ENCODE measurements at places on chromosomes 2 and 18. TPM values are rescaled to one million over a fixed set of nuclear protein-coding genes. Genes with fewer than 3 reads are reported as not detected.
A peak's percentile ranks its signal among the peaks of the same experiment; 100 is the strongest.

The KIAA2012 gene
- total RNA-seq, result not detected

The NEU2 gene
- not detected for total RNA-seq

The PRKAG3 gene
- total RNA-seq, result not detected

The CGREF1 gene
- total RNA-seq, result 2.9 TPM

The IL1F10 gene
- not detected for total RNA-seq

The MEP1B gene
- not detected for total RNA-seq

The INO80B gene
- 32.8 TPM for total RNA-seq

The SERPINB10 gene
- not detected for total RNA-seq

The TMX3 gene
- 42.4 TPM for total RNA-seq

DNA sequence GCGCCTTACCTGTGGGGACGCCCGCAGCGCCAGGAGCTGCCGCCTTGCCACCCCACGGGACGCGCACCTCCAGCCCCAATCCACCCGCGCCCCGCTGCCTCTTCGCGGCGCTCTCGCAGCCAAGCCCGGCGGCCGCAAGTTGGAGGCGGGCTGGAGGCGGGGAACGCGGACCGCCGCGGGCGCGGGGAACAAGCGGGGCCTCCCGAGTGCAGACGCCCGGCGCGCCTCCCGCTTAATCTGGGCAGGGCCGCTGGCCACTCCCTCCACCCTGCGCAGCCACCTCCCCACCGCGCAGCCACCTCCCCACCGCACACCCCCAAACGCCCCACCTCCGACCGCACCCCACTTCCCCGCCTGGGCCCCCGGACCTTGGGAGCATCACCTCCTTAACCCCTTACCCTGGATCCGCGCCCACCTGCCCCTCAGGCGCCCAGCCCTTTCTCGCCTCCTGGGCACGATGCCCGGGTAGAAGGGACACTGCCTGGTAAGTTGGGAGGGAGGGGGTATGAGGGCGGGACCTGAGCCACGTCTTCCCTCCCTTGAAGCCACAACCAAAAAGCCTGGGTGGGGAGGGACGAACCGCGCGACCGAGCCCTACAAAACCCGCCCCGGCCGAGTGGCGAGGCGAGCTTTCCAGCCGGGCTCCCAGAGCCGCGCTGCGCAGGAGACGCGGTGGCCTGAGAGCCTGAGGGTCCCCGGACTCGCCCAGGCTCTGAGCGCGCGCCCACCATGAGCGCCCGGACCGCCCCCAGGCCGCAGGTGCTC, at the start of the genes COL4A3 and COL4A4:
COL4A3 (plus strand) TSS at position 627 of the 765 bp plus-strand sequence; CDS start at position 730, 103 bp downstream.
COL4A4 (minus strand) TSS at position 208 of the 765 bp plus-strand sequence. CDS start 16,722 bp downstream, outside the sequence.
- DNase-seq, result peak; percentile 17

DNA sequence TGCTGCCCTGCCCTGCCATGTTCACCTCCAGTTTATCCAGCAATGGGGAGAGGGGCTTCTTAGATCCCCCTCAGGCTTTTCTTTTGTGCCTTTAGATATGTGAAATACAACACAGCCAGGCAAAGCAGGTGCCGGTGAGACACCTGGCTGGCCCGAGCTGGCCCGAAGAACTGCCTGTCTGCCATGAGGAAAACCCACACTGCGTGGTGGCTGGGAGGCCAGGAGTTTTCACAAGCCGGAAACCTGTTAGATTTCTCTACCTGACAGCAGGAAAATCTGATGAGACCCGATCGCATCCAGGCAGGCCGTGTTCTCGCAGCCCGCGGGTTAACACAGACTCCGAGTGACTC, 5.7 kb upstream of the GAL3ST2 start:
- DNase-seq, result no peak

GRCh38 chr2:230666446-230666845, 46.2 kb upstream of the CAB39 start:
- no peak for DNase-seq

GRCh38 chr2:229832510-229832898, 89.3 kb downstream of the TRIP12 start:
- DNase-seq, result no peak

DNA sequence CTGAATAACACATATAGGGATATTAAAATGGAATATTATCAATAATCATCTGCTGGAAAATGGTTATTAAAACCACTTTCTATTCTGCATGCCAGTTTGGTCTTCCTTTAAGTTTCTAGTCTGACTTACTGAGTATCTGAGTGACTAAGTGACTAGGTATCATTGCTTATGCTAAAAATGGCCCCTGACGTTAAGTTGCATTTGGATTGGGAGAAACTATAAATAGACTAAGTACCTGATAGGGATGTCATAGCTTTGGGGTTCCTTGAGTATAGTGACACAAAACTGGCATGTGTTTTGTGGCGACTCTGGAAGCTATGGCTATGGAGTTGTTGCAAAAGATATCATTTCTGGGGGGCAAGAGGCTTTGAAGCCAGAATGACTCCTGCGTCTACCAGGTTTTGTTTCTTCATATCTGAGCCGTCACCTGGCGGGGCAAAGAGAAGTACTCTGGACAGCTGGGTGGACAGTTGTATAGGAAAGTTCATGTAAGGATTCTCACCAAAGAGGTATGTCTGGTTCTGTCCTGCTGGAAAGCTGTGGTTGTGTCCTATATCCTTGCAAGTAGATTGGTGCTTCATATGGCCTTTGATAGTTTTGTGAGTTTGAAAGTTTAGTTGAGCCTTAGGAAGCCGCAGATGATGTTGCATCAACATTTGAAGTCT, 17.9 kb downstream of the ITGAV start:
- DNase-seq, result no peak

DNA sequence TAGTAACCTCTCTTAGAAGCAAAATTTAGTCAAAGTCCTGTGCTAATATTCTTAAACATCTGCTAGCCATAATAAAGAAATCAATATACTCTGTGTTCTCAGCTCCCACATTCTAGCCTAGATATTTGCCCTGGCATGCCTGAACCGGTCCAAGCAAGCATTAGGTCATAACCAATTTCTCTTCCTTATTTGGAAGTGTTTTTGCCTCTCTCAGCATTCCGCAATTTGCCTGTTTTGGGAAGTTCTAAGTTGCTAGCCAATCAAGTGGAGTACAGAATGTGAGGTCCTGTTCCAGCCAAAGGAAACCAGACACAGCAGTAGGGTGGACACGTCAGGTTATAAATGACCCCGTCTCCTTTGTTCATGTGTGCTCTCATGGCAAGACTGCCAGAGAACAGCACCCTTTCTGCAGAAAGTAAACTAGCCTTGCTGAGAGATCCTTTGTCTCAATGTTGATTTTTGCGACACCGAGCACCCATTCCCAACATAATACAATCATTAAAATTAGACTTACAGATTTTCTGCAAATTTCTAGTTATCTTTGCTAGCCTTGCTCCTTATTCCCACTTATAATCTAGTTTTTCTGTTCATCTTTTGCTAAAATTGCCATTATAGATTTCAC, 13.0 kb upstream of the SULT1C4 start:
- no peak for DNase-seq
